Nephron progenitor cell (in vitro differentiated cells): ENCODE measurements at places on chromosomes 6 and 20.

GRCh38 chr6:47133230-47134000 lies 91.3 kb upstream of the ADGRF1 start:
- no peak for DNase-seq

DNA sequence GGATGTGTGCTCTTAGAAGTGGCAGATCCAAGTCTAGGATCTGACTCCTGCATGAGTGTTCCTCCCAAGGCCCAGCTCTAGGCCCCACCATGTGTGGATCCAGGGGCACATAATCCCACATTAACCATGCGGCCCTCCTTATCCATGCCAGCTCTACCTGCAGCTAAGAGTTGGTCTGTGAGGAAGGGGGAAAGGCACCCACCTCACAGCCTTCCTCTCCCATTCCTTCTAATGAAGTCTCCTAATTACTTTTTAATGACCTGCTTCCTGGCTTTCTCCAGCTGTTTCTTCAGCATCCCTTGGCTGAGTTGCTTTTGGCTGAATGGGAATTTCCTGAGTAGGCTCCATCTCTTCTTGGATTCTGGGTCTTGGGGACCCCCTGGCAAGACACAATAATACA lies 52.2 kb downstream of the NPEPL1 start:
- DNase-seq: no peak

GRCh38 chr6:44771647-44772415 lies 384.3 kb downstream of the CDC5L start:
- DNase-seq: no peak

GRCh38 chr6:44245912-44246662 lies 814 bp upstream of the HSP90AB1 start:
- peak; percentile 97 for DNase-seq

DNA sequence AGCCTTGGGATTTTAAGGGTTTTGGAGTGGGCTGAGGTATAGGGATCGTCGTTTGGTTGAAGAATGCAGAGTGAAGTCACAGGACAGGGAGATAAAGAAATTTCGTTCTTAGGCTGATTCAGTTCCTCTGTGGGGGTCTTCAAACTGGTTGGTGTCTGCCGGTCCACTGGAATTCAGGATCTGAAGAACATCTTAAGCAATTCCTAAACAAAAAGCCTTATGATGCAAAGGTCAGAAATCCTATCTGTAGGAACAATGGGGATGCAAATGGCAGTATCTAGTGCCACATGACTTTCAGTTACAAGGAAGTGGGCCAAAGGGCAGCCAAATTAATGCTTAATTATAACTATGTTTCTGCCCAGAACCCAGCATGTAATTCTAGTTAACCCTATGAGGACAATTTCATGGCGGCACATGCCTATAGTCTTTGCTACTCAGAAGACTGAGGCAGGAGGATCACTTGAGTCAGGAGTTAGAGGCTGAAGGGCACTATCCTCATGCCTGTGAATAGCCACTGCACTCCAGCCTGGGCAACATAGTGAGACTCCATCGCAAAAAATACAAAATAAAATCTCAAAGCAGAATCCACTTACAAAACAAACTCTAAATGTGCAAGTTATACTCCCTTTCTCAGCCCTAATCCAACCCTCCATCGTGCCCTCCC lies 4.6 kb upstream of the SLC2A10 start:
- DNase-seq: no peak

DNA sequence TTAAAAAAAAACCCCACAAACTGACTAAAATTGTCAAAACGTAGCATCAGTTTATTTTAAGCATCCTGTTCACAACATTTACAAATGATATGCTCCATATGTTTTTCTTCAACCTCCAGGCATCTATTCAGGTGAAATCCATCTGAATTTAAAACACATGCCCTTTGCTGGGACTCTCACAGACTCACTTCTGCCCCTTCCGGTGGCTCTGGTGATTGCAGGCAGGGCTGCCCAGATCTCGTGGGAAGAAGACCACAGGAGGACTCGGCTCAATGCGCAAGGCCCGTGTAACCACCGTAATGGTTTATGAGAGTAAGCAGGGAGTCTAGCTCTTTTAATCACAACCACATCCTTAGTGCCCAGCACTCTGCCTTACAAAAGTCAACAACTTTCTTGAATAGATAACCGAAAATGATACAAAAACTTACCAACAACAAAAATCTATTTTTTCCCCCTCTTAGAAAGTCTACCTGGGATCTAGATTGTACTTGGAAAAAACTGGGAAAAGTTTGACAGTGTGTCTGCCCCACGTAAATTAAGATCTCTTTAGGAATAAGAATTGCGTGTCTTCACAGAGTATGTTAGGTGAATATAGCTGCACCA lies 139.1 kb downstream of the KIF16B start:
- peak; percentile 72 for DNase-seq

- no peak for DNase-seq
Observed at GRCh38 chr6:85236636-85237035, 213.2 kb upstream of the NT5E start.

- DNase-seq: no peak
Observed at GRCh38 chr6:109336221-109336961, 45.9 kb downstream of the CD164 start.

GRCh38 chr6:73391675-73392074 lies 3.0 kb upstream of the DDX43 start:
- no peak for DNase-seq

- DNase-seq: no peak
Observed at GRCh38 chr20:39516964-39517363, 554.8 kb downstream of the DHX35 start.

DNA sequence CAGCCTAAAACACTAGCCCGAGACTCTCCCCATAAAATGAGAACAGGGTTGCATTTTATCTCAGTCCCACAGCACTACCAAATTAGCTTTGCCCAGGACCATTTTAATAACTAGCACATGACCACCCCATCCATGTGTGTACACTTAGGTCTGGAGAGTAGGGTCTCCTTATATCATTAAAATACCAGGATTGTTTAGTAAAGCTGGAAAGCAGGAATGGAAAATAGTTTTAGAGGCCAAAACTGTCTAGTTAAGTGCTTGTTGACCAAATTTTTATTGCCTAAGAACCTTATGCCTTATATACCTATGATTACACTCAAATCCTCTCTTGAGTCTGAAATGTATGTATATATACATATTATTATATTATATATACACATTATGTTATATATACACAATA lies 608.4 kb downstream of the HDGFL1 start:
- no peak for DNase-seq

DNA sequence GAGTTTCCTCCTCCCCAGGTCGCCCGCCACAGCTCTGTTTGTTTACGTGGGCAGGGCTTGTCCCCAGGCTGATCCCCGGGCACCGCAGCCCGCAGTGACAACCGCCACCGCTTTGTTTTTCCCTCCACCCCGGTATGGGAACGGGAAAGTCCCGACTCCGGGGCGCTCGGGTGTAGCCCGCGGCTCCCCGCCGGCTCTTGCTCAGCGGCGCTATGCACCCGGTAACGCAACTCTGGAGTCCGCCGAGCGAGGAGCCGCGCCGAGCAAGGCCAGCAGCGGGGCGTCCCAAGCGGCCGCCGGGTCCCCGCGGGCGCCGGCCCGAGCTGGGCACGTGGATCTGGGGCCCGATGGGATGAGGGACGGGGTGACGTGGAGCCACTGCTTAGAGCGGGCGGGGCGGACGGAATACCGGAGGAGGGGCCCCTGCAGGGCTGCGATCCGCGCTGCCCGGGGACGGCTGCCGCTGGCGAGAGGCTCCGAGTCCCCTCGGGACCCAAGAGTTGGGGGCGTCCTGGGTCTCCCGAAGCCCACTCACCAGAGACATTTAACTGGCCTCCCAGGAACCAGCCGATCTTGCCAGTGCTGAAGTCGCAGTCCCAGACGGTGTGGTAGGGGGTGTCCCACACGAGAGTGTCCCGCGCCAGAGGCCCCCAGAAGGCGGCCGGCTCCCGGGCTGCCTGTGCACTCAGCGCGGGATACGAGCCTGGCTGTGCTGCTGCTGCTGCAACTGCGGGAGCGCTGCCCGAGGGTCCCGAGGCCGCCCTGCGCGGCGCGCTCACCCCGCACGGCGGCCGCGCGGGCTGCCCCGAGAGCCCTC lies 497 bp downstream of the ACSS1 start:
- DNase-seq: peak; percentile 67

DNA sequence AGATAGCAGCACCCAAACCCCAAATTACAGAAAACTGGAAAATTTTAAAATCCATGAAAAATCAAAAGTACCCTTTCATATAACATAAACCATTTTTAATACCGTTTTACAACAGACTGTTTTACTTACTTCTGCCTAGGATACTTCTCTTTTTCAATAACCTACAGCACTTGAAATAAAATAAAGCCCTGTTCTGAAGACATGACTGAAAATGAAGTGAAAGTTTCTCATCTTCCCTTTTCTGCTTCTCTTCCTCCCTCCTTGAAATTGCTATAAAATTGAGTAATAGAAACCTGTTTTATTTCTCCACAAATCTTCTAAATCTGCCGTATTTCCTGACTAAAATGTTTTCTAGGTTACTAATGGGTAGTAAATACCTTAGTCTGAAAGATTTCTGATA lies 20.3 kb downstream of the MMS22L start:
- DNase-seq: no peak

DNA sequence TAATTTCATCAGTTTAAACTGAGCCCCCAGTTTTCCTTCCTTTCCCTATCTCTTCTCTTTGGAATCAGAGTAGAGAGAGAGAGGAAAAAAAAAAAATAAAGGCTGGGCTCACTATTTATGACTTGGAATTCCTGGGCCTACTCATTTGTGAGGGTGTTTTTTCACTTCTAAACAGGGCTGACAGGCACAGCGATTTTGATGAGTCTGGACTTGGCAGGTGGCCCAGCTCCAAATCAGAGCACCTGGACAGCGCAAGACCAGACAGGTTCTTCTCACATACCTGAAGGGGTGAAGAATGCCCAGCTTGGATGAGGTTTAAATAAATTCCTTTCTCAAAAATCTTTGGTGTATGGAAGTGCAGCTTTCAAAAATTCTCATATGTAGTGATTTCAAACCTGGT lies 122.2 kb downstream of the KIF13A start:
- DNase-seq: no peak

DNA sequence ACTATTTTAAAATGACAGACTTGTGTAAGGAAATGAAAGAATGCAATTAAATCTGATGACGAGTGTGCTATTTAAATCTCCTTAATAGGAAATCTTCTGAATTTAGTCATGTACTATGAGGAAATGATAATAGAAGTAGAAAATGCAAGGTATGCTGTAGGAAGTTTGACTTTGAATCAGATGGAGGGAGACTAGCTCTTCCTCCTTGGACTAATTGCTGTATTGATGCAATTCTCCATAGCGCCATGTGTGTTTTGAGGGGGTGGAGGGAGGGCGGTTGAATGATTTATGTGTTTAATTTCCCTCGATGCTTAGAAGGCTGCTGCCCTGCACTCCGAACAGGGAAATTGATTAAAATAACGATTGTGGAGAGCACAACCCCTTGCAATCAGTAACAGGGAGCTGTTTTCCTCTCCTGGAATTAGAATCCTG lies 214.4 kb upstream of the PRND start:
- no peak for DNase-seq

GRCh38 chr6:107485157-107485556 lies 4.8 kb upstream of the SOBP start:
- no peak for DNase-seq

GRCh38 chr6:78476561-78476960 lies 390.8 kb upstream of the IRAK1BP1 start:
- DNase-seq: no peak

GRCh38 chr6:3455569-3456394 lies 1.1 kb downstream of the SLC22A23 start:
- peak; percentile 63 for DNase-seq

- DNase-seq: no peak
Observed at GRCh38 chr6:53492860-53493634, 51.9 kb downstream of the GCLC start.

DNA sequence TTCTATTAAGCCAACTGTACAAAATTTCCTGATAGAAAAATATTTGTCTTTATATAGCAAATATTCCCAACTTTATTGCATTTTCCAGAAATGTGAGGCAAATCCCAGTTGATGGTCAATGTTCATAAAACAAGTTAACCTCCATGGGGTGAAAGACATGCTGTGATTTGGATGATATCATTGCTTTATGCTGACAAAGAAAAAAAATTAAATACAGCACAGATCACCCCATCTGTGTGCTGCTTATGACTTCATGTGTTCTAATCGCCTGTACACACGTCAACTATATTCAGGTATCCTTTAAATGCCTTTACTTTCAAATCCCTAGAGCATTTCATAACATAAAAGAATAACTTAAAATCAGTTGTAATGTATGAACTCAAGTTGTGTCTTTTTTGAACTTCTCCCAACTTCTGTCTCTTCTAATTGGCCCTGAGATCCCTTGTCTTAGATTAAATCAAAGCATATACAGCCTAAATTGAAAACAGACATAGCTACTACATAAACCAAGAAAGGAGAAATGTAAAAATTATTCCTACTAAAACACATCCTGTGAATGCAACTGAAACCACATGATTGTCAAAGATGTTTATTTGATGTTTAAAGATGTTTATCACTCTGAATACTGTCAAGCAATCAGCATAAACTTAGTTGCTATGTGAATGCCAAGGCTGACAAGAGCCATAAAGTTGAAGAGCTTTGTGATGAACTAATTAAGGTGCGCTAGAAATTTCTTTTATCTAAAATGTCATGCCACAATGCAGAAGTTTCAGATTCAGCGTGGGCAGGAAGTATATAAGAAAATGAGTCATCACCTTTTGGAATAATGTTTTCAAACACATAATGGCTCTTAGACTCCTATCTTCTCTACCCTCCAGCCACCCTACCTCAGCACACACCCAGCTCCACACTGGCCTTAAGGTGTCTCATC lies 68.7 kb downstream of the FILIP1 start:
- no peak for DNase-seq
